Activated CD8-positive, alpha-beta memory T cell treated with anti-CD3 and anti-CD28 coated beads for 1 hour (primary cell): ENCODE measurements at places on chromosomes 5 and 9.

GRCh38 chr5:38527475-38527874 is 29.0 kb downstream of the LIFR start:
- DNase-seq, result no peak

- DNase-seq, result no peak
Observed at GRCh38 chr5:481347-481746, 38.4 kb downstream of the EXOC3 start.

DNA sequence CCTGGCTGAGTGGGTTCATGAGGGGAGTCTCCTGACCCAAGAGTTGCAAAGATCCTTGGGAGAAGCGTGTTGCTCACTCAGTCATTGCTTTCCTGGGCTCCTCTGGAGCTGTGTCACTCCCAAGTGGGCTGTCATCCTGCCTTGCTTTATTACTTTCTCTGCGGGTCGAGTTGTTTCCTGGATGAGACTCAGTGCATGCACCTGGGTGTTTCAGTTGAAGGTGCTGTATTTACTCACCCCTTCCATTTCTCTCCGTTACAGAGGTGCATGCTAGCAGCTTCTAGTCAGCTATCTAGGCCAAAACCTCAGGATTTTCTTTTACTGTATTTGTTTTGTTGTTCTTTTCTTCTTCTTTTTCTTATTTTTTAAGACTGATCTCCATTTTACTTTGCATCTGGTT is 785.5 kb upstream of the EDIL3 start:
- no peak for DNase-seq

DNA sequence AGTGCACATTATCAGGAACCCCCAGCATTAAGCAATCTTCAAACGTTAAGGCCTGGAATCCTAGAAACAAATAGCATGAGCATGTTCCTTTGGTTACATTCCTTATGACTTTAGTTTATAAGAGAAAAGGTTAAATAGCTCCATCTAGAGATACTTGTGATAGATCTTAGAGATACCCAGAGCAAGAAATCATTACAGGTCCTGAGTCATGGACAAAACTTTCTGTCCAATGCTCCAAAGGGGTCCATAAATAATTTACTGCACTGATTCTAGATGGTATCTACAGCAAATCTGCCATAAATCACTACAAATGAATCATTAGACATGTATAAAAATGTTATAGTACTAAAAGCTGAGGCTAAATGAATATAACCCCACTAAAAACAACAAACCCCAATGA is 139.6 kb downstream of the HTR1A start:
- DNase-seq, result no peak

DNA sequence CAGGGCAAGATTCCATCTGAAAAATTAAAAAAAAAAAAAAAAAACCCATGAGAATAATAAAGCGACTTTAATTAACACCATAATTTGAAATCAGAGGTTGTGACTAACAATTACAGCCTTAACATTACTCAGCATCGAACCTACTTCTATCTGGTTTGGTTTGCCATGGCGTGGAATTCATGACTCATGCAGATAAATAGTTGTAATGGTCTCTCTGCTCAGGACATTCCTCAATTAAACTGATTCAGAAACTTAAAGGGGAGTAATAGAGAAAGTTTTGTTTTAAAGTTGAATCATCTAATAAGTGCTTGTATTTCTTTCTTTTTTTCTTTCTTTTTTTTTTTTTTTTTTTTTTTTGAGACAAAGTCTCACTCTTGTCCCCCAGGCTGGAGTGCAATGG is 135.5 kb downstream of the SPATA31D1 start:
- DNase-seq, result no peak

GRCh38 chr5:172872997-172873491 is 39.0 kb downstream of the ERGIC1 start:
- no peak for DNase-seq

GRCh38 chr9:92247296-92247695 is 46.2 kb downstream of the IARS1 start:
- no peak for DNase-seq

GRCh38 chr9:120441426-120442307 is 138.3 kb downstream of the CDK5RAP2 start:
- no peak for DNase-seq

DNA sequence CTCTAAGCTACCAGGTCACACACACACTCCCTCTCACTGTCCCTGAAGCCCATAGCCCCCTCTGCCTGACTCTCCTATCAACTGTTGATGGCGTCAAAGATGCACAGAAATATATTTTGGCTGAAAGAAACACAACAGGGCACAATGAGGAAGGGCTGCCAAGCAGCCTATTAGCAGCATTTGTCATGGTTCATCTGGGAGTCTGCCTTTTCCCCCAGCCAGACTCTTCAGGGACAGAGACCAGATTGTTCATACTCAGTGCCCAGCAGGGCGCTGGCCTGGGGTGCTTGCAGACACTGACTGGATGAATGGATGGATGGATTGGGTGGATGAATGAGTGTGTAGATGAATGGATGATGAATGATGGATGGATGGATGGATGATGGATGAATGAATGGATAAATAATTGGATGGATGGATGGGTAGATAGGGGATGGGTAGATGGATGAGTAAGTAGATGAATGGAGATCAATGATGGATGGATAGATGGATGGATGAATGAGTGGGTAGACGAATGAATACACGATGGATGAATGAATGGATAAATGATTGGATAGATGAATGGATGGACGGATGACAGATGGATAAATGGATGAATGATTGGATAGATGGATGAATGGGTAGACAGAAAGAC is 90.5 kb downstream of the ADAMTS2 start:
- DNase-seq, result no peak

- DNase-seq, result peak; percentile 32
Observed at GRCh38 chr9:127779136-127779981, 893 bp upstream of the SH2D3C start.

- no peak for DNase-seq
Observed at GRCh38 chr9:38527503-38527902, 92.9 kb downstream of the ANKRD18A start.

GRCh38 chr5:58002323-58002722 is 457.6 kb downstream of the PLK2 start:
- DNase-seq, result no peak

DNA sequence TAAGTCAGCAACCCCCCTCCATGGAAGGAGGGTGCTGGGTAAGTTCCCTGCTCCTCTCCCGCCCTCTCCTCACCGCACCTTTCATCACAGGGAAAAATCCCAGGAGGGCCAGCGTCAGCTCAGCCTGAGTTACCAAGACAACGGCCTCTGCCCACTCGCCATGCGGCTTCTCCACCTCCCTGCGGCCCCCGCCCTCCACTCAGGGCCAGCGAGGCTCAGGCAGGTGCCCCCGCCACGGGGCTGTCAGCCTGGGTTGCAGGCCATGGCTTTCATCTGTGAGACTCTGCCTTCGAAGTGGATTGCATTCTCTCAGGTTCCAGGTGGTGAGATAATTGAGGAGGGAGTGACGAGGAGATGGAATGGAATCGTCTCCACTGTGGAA is 27.2 kb upstream of the LAMC3 start:
- no peak for DNase-seq

GRCh38 chr9:132880324-132880661 is 1.6 kb downstream of the SPACA9 start:
- no peak for DNase-seq

DNA sequence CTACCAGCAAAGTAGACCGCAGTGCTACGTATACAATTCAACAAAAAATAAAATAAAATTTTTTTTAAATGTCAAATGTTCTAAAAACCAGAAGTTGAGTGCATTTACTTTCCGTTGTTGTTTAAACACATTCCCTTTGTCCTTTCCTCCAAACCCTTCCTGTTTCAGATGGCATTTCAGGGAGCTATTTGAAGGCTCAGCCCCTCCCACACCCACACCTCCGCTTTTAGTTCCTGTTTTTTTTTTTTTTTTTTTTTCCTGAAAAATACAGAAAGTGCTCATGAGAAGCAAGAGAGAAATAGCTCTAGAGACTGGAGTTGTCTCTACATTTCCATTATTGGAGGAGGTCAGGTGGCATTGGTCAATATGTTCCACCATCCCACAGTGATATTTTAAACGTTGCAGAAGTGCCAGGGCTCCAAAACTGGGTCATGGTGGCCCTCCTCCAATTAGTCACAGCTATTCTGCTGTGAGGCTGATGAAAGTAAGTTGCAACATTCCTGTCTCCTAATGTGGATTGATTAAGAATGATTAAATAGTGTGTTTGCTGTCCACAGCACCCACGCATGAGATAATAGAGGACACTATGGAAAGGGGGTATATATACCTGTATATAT is 106.9 kb downstream of the GABRG2 start:
- no peak for DNase-seq

GRCh38 chr5:120507800-120508463 is 43.8 kb downstream of the PRR16 start:
- DNase-seq, result no peak

DNA sequence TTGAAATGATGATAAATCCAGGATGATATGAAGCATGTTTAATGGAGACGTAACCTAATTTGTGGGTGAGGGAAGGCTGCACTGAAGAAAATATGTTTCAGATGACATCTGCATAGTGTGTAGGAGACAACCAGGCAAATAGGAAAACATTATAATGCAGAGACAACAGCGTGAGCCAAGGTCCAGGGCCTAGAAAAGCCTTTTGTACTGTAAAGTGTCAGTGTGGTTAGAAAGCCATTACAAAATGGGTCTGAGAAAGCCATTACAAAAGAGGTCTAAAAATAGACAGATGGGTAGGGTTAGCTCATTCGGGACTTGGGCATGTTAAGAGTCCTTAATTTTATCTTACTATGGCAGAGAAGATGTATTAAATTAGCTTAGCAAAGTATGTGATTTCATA is 14.9 kb upstream of the GABRG2 start:
- DNase-seq, result no peak

GRCh38 chr5:6819521-6819920 is 106.3 kb downstream of the TENT4A start:
- no peak for DNase-seq

DNA sequence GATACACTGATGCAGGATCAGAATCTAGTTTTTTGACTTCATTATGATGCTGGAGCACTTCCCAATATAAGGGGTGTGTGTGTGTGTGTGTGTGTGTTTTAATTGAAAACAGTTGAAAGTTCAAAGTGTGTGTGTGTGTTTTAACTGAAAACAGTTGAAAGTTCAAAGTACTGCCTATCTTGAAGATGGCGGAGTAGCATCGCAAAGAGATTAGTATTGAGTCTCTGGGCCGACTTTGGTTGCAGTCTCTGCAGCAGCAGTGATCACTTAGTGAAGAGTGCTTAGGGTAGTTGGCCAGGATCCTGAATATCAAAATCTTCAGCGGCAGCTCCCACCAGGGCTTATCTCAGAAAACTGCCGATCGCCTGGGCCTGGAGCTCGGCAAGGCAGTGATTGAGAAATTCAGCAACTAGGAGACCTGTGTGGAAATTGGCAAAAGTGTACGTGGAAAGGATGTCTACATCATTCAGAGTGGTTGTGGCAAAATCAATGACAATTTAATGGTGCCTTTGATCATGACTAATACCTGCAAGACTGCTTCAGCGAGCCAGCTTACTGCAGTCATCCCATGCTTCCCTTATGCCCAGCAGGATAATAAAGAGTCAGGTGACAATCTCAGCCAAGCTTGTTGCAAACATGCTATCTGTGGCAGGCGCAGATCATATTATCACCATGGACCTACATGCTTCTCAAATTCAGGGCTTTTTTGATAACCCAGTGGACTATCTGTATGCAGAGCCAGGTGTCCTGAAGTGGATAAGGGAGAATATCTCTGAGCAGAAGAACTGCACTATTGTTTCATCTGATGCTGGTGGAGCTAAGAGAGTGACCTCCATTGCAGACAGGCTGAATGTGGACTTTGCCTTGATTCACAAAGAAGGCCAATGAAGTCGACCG is 7.3 kb upstream of the SCAI start:
- no peak for DNase-seq

GRCh38 chr5:56328753-56329560 is 95.8 kb upstream of the ANKRD55 start:
- no peak for DNase-seq

DNA sequence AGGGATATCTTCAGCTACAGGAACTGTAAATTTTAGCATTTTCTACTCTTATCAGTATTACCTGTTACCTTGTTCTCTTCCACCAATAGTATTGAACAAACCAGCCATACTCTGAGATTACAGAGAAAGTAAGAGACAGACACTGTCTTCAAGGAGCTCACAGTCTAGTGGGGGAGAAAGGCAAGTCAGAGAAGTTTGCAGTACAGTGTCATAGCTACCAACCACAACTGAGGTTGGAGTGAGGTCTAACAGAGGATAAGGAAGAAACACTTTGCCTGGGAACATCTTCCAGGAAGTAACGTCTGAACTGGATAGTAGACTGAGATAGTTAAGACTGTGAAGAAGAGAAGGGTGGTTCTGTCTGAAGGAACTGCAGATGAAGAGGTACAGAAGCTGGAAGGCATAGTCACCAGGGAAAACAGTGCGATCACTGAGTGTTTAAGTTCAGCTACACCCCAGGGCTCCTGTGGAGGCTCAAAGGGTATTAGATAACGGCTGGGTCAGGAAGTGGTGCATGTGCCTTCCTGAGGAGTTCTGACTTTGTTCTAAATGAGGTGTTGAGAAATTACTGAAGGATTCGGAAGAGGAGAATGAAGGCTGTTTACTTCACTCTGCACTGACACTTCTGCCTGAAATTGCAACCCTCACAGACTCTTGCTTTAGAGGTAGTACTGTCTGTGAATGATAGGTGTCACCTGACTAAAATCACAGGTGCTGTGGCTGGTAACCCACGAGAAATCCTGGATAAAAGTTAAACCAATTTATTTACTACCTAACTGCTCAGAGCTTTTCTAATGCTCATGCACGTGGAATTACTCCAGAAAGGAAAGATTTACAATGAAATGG is 841.6 kb downstream of the MAT2B start:
- no peak for DNase-seq

- DNase-seq, result no peak
Observed at GRCh38 chr5:34043099-34043876, at the start of gene C1QTNF3. TSS of gene C1QTNF3 (minus strand) at chr5:34043213. CDS start at chr5:34043125, 88 bp downstream.

DNA sequence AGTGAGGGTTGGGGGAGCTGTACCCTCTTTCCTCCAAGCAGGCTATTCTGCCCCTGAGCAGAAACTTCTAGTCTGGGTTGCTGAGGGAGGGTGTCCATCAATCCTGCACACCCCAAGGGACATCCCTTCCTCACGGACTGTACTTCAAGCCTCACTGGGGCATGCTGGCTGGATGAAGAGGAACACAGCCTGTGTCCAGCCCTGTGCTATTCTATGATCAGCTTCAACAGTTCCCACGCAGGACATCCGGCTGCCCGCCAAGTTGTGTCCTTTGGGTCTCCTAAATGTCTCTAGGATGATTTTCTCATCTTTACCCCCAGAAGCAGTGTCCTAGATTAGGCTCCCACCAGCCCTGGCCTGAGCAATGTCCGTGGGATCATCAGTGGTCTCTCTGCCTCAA is 68.1 kb downstream of the CRB2 start:
- no peak for DNase-seq

- no peak for DNase-seq
Observed at GRCh38 chr5:173855162-173855994, 32.8 kb upstream of the CPEB4 start.

DNA sequence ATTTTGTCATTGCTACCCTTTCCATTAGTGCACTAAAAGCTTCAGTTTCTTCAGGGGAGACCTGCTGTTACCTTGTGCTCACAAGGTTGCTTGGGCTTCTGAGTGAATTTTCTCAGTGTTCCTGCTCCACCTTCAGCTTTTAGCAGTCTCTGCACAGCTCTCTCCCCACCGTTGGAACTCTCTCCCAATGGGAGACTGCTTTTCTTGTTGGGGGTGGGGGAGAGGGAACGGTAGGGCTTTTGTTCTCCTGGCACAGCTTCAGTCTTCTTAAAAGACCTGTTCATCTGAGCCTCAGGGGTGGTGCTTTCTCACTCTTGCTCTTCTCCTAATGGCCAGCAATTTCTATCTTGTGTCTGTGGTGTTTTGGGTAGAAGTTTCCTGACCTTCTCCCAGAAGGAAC is 915.7 kb downstream of the EFNA5 start:
- no peak for DNase-seq
